Left renal cortex interstitium (tissue), 4 donors: ENCODE measurements at places on chromosomes 2 and 18.

GRCh38 chr2:99787769-99788382, 298.1 kb upstream of the REV1 start:
- no peak for DNase-seq

DNA sequence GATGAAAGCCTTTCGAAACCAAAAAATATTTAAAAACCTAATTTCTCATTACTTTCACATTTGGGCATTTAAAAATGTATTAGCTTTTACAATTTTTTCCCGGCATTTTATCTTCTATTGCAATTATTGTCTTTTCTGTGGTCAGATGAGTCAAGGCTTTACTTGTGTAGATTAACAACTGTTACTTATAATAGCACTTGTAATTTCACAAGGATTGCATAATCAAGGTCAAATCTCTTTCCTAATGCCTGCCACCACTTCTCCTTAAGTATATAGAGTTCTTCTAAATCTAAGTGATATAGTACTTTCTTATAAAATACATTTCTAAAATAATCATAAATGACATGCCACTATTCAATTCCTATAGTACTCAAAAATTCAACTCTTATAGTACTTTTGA, 67.2 kb downstream of the SLC8A1 start:
- DNase-seq: no peak

DNA sequence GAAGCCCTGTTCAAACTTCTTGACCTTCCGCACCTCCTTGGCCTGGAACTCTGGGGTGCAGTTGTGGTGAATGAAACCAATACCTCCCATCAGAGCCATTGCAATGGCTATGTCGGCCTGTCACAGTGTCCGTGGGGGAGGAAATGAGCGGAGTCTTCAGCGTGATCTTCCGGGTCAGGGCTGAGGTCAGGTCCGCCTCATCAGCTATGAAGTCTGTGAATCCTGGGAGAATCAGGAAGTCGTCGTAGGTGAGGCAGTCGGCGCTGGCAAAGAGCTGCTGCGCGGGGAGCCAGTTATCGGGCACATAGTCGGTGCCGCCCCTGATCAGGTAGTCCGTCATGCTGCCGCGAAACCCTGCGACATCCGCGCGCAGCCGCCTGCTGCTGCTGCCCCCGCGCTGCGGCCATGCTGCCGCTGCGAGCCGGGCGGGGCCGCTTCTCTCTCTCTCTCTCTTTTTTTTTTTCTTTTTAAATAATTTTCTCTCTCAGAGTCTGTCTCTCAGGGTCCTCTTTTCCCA, 154.1 kb upstream of the ZSWIM2 start:
- no peak for DNase-seq

DNA sequence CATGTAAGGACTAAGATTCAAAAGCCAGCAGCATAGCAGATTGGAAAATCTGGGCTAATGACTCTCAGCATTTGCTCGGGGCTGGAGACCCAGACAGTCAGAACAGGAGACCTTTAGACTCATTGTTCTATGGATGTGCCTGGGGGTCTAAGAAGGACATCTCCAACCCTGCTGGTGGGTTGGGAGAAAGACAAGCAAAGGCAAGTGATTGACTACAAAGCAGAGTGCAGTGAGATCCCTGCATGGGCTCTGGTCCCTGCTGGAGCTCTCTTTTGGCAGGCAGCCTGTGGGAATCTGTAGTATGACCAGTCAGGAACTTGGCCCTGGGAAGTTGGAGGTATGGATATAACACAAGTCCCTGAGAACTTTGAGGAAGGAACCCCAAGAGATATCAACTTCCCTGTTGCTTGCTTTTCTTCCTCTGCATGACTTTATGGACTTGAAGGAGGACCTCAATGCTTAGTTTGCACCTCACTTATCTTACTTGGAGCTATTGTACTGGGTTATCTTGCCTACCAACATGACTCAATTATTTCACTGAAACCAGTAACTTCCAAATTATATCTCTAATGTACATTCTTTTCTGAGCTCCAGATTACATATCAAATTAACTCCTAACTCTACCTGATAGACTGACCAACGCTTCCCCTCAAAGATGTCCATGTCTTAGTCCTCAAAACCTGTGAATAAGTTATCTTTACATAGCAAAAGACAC, 236.0 kb downstream of the CYRIA start:
- DNase-seq: no peak

- DNase-seq: no peak
Observed at GRCh38 chr2:66521291-66521922, 86.5 kb downstream of the MEIS1 start.

GRCh38 chr2:224217962-224218347, 178.9 kb upstream of the SERPINE2 start:
- DNase-seq: no peak

- DNase-seq: no peak
Observed at GRCh38 chr2:45780541-45781463, 129.3 kb downstream of the PRKCE start.

DNA sequence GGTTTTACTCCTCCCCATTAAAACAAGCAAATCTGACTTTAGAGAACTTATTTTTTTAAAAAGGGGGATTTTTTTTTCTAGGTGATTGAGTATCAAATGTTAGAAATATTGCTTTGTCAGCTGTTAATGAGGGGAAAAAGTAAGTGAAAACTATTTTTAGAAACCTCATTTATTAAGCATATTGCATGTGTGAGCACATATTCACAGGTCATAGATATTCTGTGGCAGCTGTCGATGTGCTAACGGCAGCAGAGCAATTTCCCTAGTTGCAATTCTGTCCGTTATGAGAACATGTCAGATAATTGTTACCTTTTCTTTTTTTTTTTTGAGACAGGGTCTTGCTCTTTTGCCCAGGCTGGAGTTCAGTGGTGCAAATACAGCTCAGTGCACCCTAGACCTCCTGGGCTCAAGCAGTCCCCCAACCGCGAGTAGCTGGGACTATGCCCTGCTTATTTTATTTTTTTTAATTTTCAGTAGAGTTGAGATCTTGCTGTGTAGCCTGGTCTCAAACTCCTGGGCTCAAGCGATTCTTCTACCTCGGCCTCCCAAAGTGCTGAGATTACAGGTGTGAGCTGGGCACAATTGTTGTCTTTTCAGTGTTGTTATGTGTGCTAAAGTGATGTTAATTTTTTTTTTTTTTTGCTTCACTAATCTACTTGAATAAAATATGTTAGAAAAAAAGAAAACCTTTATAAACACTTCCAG, 69.8 kb downstream of the MTA3 start:
- no peak for DNase-seq

DNA sequence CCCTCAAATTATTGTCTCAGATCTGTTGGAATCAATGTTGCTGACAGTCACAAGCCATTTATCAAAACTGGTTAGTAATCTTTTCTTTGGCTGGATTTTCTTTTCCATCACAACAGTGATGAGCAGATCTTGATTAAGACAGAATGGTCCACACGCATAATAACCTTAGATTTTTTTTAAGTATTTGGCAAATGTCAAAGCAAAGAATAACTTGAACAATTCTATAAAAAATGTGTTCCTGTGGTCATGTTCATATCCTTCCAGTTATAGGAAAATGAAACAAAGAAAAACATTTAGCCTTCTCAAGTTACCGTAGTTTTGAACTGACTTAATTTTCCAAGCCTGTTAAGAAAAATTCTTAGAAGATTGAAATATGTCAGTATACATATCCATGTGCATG, 659.9 kb upstream of the ID2 start:
- DNase-seq: no peak

DNA sequence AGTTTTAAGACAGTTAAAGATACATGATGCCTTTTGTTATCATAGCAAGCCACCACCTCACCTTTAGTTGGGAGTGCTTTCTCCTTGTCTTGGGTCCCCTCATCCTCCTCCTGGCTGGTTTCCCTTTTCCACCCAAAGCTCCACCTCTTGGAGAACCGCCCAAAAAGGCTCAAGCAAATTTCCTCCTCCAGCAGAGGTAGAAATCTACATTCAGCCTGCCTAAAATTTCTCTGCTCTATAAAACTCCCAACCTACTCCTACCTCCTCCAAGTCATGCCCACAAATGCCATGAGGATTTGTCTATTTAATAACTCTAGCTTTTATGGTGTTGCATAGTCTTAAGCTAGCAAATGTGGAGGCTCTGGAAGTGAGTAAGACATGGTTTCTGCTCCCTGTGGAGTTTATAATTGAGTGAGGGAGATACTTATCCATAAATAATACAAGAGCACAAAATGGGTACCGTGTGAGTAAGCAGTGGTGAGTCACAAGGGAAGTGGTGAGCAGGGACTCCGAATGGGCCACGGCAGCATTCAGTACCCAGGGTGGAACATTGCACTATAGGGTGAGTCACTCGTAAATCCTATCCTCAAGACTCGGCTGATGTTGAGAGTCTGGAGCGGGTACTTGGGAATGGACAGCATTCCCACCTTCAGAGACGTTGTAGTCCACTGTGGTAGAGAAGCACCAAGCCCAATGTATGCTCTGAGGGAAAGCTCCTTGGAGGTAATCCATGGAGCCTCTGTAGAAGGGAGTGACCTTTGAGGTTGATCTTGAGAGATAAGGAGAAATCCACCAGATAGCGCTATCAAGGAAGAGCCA, 146.3 kb downstream of the RTN4 start:
- DNase-seq: no peak

GRCh38 chr2:98476192-98476868, 31.7 kb downstream of the INPP4A start:
- no peak for DNase-seq

GRCh38 chr18:41646915-41647620, 308.0 kb upstream of the PIK3C3 start:
- no peak for DNase-seq

- DNase-seq: no peak
Observed at GRCh38 chr2:2681711-2682251, 350.7 kb upstream of the MYT1L start.

- no peak for DNase-seq
Observed at GRCh38 chr2:84234103-84234502, 225.0 kb downstream of the SUCLG1 start.

DNA sequence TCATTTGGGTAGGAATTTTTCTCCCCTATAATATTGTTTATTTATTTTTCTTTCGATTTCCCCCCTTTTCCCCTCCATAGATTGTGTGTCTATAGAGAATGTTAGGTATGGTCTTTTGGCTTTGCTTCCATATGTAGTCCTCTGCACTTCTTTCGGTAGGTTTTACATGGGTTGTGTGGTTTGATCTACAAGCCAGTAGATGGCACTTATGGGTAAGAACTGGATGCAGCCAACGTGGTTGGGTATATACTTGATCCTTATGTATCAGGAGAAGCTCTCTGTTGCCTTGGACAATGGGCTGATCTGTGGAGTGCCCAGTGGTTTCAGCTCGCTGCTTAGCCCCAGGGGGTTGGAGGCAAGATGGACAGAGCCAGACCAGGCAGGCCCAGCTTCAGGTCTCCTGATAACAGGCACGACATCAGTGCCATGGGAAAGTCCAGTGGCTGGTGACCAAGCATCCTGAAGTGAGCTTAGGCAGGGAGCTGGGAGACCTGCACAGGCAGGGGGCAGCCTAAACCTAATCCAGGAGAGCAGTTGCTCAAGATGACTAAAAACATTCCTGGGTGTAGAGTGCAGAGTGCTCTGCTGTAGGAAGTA, 488.3 kb downstream of the CCDC85A start:
- DNase-seq: no peak

GRCh38 chr2:205785507-205786260, 103.4 kb downstream of the NRP2 start:
- no peak for DNase-seq

DNA sequence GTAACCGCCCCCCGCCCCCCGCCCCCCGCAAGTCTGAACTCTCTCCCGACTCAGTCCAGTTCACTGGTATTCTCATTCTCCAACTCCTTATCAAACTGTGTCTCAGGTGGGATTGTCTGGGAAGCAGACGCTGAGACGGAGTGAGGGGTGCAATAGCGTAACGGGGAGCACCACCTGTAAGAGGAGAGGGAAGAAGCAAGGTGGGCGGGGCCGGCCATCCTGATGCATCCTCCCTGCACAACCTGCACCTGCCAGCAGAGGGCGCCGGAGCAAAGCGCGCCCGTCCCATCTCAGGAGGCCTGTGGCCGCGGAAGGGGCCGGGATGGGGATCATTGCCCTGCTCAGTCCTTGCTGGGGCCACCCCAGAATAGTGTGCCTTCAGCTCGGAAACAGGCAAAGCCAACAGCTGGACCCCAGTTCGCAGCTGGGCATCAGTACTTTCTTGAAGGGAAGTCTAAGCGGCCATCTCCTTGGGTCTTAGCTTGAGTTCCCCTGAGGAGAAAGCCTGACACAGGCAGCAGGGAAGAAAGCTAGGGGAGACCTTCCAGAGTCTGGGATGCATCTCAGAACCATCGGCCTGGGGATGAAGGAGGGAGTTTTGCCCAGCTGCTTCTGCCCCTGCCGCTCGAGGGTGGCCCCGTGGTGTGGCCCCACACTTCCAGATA, 208.0 kb downstream of the TFCP2L1 start:
- DNase-seq: no peak

- no peak for DNase-seq
Observed at GRCh38 chr2:66481100-66481549, 46.2 kb downstream of the MEIS1 start.

DNA sequence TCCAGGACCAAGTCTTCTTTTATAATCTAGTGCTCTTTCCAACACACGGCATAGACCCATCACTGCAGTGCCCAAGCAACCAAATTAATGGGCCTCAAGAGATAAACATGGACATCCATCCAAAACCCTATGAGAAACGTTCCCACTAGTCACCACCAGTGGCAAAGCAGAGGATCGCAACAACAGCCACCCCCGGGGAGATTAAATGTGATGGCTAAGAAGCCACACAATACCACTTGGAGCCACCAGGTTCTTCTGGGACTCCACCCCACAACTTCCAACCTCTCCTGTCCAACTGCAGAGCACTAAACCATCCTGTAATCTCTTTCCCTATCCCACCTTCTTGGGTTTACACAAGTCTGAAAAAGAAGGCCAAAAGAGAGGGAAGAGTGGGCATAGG, 123.8 kb downstream of the BCL11A start:
- no peak for DNase-seq

GRCh38 chr18:76529433-76529811, 34.4 kb upstream of the ZNF516 start:
- no peak for DNase-seq

DNA sequence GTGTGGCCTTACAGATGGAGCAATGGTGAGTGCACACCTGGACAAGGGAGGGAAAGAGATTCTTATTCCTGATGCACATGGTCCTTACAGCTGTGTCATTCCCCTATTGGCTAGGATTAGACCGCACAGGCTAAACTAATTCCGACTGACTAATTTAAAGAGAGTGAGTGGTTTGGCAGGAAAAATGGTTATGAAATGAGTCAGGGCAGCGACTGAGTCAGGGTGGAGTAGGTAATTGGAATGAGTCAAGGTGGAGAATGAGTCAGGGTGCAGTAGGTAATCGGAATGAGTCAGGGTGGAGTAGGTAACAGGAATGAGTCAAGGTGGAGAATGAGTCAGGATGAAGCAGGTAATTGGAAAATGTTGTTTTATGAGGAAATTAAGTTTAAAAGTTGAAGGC, 1353.7 kb upstream of the LRRTM1 start:
- DNase-seq: no peak
